Heart right ventricle (tissue), 16 donors: ENCODE measurements at places on chromosomes 2 and 18. TPM values are rescaled to one million over a fixed set of nuclear protein-coding genes. Genes with fewer than 3 reads are reported as not detected.

CHST10 gene
- total RNA-seq: 6.2 TPM

ZNF804A gene
- not detected for total RNA-seq

- DNase-seq: no peak
Observed at GRCh38 chr2:190417045-190417842, 9.1 kb downstream of the MFSD6 start.

GRCh38 chr2:43185146-43185545, 41.3 kb downstream of the ZFP36L2 start:
- no peak for DNase-seq

DNA sequence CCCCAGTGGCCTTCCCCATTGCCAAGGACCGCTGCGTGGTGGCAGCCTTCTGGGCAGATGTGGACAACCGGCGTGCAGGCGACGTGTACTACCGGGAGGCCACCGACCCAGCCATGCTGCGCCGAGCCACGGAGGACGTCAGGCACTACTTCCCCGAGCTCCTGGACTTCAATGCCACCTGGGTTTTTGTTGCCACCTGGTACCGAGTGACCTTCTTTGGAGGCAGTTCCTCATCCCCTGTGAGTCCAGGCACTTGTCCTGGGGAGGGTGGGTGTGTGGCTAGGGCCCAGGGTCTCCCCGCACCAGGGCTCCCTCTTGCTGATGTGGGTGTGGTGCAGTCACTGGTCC, 31.9 kb downstream of the SNED1 start:
- no peak for DNase-seq
